Left renal cortex interstitium (tissue), 4 donors: ENCODE measurements at places on chromosomes 7 and 10. TPM values are rescaled to one million over a fixed set of nuclear protein-coding genes. Genes with fewer than 3 reads are reported as not detected.

- DNase-seq = no peak
These were observed 70.4 kb downstream of the ZFAND4 start for GRCh38 chr10:45602082-45602730.

PSTK gene
- polyA plus RNA-seq = 11.4 TPM

DNA sequence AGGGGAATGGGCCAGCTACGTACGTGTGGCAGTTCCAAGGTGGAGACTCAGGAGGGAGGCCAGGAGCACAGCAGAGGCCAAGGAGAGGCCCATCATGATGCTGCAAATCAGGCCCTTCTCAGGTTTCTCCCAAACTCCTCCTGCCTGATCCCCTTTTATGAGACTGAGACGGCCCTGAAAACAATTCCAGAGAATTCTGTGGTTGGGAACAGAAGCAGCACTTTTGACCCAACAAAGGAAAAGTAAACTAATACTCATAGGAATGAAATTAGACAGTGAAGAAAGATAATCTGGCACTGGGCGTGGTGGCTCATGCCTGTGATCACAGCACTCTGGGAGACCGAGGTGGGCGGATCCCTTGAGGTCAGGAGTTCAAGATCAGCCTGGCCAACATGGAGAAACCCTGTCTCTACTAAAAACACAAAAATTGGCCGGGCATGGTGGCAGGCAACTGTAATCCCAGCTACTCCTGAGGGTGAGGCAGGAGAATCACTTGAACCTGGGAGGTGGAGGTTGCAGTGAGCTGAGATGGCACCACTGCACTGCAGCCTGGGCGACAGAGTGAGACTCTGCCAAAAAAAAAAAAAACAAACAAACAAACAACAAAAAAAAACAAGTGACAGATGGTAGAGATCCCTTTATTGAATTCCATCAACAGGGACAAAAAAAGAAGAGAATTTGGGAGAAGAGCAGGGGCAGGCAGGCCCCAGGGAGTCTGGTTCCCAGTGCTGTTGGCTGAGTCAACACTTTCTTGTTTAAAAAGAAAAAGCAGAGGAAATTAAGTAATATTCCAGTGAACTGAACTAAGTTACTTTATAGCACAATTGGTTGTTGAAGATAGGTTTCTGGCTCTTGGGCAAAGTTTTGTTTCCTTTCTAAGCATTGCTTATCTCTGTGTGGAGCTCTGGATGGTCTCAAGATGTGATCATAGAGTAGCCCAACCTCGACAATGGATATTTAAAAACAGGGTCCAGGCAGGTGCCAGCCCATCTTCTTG, at the start of gene CCL26:
CCL26 (minus strand) TSS at position 131 of the 997 bp plus-strand sequence; CDS start at position 96, 35 bp downstream.
- DNase-seq = no peak

PON3 gene
- polyA plus RNA-seq = 1.0 TPM

GRCh38 chr7:23474829-23475575, 4.7 kb upstream of the IGF2BP3 start:
- no peak for DNase-seq

DNA sequence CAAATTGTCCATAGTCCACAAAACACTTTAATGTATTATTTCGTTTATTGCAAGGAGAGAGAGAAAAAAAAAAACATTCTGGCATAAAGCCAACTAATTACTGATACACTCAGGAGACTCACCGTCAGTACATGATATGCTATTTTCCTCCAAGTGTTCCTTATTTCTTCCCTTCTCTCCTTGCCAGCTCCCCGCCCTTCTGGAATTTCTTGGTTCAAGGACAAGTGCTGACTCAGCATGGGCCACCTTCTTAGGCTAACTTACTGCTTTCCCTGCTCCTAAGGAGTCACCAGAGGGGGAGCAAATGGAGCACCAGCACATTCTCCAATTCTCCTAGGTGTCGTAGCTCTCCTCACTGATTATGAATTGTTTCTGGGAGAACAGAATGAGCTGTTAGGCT, 133.8 kb upstream of the HDAC9 start:
- no peak for DNase-seq

- DNase-seq = no peak
These were observed 275.8 kb downstream of the ANKRD30A start for GRCh38 chr10:37401225-37401624.

SUN3 gene
- 0.27 TPM for polyA plus RNA-seq

GRCh38 chr7:34761627-34762026, 103.6 kb downstream of the NPSR1 start:
- DNase-seq = no peak

DNA sequence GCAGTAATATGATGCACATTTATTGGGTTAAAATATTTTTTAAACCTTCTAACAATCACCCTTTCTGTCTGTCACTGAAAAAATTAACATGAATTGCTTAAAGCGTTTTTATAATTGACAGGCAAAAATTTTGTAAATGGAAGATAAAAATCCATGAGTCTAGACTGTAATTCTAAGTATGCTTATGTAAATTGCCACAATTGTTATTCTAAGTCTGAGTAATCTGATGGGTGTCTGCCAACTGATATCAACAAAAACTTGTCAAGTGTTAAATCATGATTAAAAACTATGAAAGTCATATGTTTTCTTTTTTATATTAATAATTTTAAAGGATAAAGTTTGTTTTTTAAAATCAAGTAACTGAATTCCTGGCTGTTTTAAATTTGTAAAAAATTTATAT, 208.2 kb downstream of the CDK14 start:
- DNase-seq = no peak

OR2A42 gene
- 0.58 TPM for polyA plus RNA-seq

GRCh38 chr7:45192621-45193041, 35.0 kb downstream of the RAMP3 start:
- no peak for DNase-seq

- no peak for DNase-seq
These were observed 35.0 kb downstream of the GNA12 start for GRCh38 chr7:2808891-2809665.

DNA sequence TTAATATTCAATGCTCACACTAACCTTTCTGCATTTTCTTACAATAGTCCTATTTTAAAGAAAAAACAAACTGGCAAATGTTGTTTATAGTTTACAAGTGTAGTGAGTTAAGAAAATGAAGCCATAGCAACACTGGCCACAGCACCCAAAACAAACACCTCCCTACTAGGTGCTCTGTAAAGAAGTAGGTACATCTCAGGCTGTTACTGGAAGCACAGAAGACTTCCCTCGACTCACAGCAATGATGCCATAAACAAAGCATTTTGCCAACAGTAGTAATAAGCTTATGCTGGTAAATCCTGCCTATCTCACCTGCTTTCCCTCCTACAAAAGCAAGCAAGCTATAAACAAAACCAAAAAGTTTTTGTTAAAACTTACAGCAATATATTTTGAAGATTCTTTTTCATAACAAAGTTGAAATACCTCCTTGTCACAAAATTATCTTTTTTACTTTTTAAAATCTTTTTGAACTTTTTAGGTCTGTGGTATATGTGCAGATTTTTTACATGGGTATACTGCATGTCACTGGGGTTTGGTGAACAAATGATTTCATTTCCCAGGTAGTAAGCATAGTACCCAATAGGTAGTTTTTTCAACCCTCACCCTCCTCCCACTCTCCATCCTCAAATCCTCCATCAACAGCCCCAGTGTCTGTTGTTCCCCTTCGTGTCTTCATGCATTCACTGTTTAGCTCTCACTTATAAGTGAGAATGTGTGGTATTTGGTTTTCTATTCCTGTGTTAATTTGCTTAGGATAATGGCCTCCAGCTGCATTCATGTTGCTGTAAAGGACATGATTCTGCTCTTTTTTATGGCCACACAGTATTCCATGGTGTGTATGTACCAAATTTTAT, 28.4 kb downstream of the COA1 start:
- DNase-seq = no peak

DNA sequence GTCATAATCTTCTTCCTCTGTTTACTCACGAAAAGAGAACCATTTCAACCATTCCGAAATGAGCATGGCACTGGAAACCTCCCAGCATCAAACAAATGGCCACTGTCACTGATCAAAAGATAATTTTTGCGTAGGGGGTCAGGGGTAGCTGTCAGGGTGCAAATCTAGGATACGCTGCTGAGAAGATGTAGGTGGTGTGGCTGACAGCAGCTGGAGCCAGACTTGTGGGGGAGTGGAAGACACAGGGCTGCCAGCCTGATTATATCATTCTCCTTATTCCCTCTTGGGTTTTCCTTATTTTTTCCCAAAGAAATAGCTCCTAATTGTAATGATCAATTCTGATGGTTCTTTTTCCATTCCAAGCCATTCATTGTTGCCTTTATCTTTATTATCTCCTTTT, 266.1 kb downstream of the SORCS1 start:
- DNase-seq = no peak

PRSS37 gene
- 1.3 TPM for polyA plus RNA-seq

GRCh38 chr7:115647712-115648111, 382.9 kb downstream of the TFEC start:
- DNase-seq = no peak

CCSER2 gene
- polyA plus RNA-seq = 26.6 TPM

- no peak for DNase-seq
These were observed 167.8 kb downstream of the USP6NL start for GRCh38 chr10:11443468-11444154.

- no peak for DNase-seq
These were observed 238.3 kb downstream of the PARD3 start for GRCh38 chr10:34576797-34577196.

DNA sequence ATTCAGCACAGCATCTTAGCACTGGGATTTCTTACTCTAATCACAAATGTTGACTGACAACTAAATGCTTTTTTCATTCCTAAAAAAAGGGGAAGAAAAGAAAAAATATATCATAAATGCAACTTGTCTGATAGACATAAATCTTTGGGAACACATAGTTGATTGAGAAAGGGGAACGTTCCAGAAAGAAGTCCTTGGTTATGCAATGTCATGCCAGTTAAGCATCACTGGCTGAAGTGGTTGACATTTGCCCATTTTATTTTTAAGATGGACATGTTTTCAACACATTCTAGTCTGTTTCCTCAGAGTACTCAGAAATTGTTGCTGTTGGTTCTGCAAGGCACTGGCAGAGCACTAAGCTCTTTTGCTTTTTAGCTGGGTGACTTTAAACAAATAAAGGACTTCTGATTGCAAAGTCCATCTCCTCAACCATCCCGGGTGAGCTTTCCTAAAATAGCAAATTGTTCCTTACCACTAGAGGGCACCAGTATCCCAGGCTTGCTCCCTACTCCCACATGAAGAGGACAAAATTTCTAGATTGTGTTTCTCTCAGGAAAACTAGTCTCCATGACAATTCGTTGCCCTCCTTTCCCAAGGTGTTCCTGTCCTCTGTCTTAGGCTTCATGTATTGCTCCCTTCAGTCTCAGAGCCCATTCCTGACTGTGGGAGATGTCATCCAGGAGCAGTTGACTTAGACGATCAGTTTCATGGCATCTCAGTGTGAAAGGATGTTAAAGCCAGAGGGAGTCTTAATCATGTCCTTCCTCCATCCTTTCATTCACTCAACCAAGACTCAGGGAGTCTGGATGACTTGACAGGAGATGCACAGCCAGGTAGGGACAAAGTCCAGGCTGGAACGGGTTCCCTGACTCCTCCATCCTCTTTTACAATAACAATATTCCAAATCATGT, 23.9 kb downstream of the OPALIN start:
- no peak for DNase-seq

DNA sequence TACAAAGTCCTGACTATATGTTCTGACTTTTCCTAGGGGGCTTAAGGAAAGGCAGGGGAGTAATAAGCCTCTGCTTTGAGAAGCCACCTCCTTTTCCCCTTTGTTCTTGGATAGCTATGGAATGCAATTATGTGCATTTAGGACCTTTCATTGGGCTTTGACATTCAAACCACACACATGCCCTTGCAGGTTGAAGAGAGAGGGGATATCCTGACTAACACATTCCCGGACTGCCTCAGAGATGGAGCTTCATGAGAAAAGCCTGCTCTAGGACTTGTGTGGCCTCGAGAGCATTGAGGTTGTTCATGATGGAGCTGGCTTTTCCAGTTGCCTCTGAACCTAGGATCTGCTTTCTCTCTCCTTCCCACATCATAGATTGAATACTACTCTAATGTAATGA, 694.5 kb downstream of the LRMDA start:
- DNase-seq = no peak

DNA sequence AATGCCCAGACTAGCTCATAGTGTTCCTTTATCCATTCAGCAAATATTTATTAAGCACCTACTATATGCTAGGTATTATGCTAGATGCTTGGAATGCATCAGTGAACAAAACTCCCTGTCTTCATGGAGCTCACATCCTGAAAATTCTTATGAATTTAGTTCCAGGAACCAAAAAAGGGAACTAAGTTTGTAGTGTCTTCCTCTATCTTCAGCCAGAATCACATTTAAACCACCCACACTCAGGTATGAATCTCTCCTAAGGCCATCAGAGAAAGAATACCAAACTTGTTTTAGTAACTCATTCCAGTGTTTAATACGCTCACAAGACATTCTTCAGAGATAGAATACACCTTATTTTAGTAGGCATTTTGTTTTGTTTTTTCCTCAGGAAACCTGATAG, 10.1 kb upstream of the EGR2 start:
- no peak for DNase-seq

CYP3A7 gene
- polyA plus RNA-seq = 0.29 TPM

PALD1 gene
- 13.3 TPM for polyA plus RNA-seq

DNA sequence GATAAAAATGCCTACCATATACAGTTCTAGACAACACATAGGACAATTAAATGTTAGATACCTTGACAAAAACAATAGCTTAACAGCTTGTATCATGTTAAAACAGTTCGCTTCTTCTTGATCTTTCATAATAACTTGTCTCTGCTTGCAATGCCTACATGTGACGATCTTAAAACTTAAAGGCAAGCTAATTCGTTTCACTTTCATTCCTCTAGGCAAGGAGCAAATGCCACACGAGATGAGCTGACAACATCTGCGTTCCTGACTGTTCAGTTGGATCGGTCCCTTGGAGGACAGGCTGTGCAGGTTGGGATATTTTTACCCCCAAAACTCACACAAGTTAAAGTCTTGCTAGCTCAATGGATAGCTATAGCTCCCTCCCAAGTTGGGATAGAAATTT, 51.6 kb upstream of the ARL4A start:
- no peak for DNase-seq

- no peak for DNase-seq
These were observed 77.6 kb downstream of the FRMD4A start for GRCh38 chr10:14253079-14253478.

GRCh38 chr10:24814568-24815313, 91.1 kb upstream of the ARHGAP21 start:
- DNase-seq = no peak
